ENCODE measurements at places on chromosomes 5 and 9. TPM values are rescaled to one million over a fixed set of nuclear protein-coding genes. Genes with fewer than 3 reads are reported as not detected.

IFNB1 gene
- total RNA-seq = not detected

SURF4 gene
- total RNA-seq = 230 TPM

HTR1A gene
- total RNA-seq = not detected

C5orf58 gene
- not detected for total RNA-seq

SELENOP gene
- total RNA-seq = not detected

PCDHB7 gene
- total RNA-seq = 0.48 TPM

HCN1 gene
- total RNA-seq = not detected

DDX41 gene
- 86.4 TPM for total RNA-seq

WWC1 gene
- total RNA-seq = 0.91 TPM

SPATA6L gene
- 1.5 TPM for total RNA-seq

CARD6 gene
- 21.1 TPM for total RNA-seq

ACTL7B gene
- total RNA-seq = not detected

ENTPD2 gene
- total RNA-seq = not detected

CSF1R gene
- not detected for total RNA-seq

IFNA13 gene
- not detected for total RNA-seq
